Right renal pelvis (tissue), 4 donors: ENCODE measurements at places on chromosomes 12 and 14. TPM values are rescaled to one million over a fixed set of nuclear protein-coding genes. Genes with fewer than 3 reads are reported as not detected.

GRCh38 chr12:75935539-75936242 is 95.9 kb downstream of the PHLDA1 start:
- DNase-seq: no peak

DNA sequence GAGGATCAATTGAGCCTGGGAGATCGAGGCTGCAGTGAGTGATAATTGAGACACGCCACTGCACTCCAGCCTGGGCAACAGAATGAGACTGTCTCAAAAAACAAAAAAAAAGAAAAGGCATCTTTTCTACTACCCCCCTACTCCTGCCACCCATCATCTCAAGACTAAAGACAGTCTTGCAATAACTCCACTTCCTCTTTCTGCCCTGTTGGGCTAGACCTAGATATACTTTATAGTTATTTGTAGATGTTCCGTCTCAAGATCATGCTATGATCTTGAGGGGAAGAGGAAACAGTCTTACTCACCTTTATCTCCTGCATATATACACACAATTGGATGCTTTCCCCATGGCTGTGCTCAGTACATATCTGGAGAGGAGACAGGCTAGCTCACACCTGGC is 12.1 kb upstream of the ESPL1 start:
- no peak for DNase-seq

DNA sequence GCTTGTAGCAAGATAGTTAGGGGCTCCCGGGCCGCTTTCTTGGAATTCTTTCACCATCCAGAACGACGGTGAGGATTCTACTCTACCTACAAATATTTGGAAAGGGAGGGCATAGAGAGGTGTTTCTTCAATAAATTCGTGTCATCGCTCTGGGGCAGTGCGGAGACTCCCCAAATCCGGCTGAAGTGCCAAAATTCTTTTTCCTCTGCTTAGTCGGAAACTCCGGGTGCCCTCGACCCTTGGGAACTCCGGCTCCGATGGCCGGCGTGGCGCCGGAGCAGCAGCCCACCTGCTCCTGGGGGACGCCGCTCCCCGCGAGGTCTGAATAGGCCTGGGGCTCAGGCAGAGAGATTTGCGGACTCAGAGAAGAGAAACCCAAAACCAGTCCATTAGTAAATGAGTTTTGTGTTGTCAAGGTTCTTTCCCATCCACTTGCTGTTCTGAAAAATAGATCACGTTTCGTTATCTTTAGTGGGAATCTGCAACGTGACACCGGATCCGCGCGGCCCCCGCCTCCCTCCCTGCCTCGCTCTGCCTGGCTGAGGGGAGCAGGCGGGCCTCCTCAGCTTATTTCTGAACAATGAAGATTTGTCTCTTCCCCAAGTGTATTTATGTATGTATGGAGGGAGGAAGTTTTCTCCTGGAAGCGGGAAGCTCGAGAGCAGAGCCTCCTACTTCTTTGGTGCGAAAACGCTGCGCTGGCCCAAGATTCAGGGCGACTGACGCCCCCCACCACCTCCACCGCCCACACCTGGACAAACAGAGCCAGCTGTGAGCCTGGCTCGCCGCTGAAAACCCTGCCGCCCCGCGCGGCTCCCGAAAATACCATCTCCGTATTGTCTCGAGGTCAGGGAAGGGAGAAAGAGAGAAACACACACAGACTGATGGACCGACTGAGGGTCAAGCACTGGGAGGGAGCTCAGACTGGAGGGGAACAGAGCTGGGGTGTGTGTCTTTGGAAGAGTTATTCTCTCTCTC is 3.7 kb upstream of the SIX1 start:
- DNase-seq: no peak

GZMH gene
- not detected for polyA plus RNA-seq

NUDT14 gene
- polyA plus RNA-seq: 26.1 TPM

DNA sequence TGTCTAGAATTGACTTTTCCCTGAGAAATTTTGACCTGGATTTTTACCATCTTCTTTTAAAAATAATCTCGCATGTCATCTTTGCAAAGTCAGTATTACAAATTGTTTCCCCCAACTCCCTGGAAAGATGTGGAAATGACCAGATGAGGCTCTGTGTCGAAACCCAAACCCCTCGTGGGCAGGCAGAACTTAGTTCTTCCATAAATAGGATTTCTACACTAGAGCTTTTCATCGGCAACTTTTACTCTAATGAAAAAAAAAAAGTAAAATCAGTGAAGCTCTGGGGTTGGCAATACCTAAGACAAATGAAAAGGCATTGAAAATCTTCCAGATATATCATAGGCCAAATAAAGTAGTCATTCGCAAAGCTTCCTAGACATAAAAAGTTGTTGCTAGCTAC is 17.0 kb downstream of the SSPN start:
- no peak for DNase-seq

DNA sequence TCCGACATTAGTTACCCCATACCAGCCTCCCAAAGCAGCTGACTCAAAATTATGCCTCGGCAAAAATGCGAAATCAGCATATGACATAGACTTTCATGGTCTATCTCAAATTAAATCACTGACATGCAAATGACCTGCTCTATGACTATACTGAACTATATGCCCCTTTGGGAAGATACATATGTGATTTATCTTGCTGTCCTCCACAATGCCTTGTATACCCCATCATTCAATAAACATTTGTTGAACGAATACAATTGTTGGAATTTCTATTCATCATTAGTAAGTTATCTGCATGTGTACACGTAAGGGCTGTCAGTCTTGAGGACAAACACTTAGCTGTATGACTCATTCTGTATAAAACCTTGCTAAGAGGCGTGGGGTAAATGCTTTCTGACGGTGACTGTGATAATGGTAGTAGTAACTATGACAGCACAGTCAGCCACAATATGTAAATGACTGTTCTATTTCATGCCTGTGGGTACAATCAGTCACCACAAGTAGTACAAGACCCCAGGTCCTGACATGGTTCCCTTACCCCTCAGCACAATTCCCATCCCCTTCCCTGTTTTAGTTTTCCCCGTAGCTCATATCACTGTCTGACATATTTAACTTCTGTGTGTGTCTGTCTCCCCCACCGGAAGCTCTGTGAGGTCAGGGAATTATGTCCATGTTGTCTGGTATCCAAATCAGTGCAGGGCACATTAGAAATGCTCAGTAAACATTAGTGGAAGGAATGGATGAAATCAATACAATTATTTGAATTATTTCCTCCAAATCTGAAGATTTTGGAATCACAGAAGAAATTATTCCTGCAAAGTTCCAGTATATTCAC is 42.8 kb downstream of the STXBP6 start:
- DNase-seq: no peak

PRKAB1 gene
- polyA plus RNA-seq: 92.2 TPM

- no peak for DNase-seq
These were observed 20.7 kb downstream of the FAIM2 start for GRCh38 chr12:49882851-49883464.

CHGA gene
- not detected for polyA plus RNA-seq

TRPV4 gene
- polyA plus RNA-seq: 13.5 TPM

SLC22A17 gene
- polyA plus RNA-seq: 56.7 TPM

FOXN4 gene
- polyA plus RNA-seq: 1.5 TPM

DNA sequence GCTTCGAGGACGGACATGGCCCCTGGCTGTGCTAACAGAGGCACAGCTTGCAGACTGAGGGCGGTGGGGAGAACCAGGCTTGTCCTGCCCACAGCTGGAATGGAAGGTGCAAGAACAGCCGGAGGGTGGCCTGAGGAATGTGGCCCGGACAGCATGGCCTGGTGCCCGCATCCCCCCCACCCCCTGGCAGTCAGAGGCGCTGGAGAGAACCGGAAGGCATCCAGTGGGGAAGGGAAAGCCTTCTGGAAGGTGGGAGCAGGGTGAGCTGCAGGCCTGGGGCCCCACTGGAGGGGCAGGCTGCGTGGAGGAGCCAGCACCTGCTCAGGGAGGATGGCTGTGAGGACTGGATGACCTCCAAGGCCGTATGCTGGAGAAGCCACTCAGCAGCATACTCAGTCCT is 8.1 kb upstream of the CYP46A1 start:
- DNase-seq: no peak
